Hematopoietic multipotent progenitor cell (in vitro differentiated cells): ENCODE measurements at places on chromosomes 5 and 9. TPM values are rescaled to one million over a fixed set of nuclear protein-coding genes. Genes with fewer than 3 reads are reported as not detected.

DNA sequence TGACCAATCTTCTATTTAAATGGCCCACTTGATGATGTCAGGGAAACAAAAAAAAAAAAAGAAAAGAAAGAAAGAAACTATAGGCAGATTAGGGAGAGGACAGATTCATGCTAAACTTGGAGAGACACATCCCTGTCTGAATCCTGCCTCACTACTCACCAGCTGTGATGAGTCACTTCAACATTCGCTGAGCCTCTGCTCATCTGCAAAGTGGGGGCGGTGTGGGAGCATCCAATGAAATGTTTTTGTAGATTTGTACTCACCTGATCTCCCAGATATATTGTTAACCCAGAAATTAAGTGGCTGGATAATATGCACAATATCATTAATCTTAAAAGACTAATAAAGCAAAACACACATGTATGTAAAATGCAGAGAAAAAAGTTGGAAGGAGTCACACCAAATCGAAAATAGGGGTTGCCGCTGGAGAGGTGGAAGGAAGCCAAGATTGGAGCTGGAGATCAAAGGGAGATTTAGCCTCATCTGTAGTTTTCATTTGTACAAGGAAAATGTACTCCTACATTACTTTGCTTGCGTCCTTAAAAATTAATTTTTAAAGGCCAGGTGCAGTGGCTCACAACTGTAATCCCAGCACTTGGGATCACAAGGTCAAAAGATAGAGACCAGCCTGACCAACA, 17.0 kb upstream of the ERGIC1 start:
- DNase-seq = no peak

GRCh38 chr5:157354800-157355199, 88.9 kb downstream of the CYFIP2 start:
- no peak for DNase-seq

DNA sequence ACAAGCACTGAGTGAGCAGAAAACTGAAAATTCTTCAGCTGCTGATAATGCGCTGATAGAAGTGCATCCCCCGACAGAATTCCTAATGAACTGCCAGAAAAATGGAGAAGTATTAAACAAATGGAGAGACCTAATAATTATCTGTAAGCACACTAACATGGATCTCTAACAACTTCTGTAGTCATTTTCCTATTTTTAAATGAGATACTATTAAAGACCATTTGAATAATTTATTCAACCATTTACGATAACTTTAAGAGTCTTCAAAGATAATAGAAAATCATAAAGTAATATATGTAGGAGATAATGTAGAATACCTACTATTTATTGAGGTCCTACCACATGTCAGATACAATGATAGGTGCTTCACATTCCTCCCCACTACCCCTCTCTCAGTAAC, 72.9 kb downstream of the EFNA5 start:
- no peak for DNase-seq

DNA sequence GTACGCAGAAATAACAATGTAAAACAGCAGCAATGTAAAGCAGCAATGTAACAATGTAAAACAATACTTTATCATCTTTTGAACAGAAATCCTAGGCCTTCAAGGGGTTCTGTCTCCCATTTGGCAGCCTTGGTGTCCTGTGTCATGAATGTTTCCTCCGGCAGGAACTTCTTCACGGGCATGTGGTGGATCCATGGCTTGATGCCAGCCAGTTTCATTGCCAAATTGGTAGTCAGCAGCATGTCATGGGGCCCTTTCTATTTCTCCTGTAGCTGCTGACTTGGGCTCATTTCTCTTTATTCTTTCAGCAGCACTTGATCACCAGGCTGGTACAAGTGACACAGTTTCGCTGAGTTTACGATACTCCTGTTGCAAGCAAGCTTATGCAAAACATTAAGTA, 275.3 kb downstream of the HTR1A start:
- DNase-seq = no peak

GRCh38 chr5:153372425-153373129, 117.9 kb upstream of the GRIA1 start:
- no peak for DNase-seq

- DNase-seq = no peak
These were observed 15.7 kb downstream of the UNC13B start for GRCh38 chr9:35177520-35177919.

DNA sequence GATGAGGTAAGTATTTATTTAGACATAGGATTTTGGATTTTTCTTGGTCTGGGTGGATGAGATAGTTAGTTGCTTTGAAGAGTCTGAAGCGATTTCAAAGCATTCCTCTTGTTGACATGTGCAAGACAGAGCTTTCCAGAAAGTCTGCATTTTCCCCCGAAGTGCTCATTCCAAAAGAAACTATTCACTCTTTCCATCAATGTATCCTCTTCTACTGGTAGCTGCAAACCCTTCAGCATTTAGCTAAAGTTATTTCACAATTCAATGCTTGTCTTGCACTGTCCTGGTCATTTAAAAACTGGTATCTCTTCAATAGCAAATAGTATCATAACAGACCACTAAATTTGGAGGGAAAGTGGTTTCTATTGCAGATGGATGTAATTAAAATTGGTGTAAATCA, 13.0 kb downstream of the NREP start:
- no peak for DNase-seq

DNA sequence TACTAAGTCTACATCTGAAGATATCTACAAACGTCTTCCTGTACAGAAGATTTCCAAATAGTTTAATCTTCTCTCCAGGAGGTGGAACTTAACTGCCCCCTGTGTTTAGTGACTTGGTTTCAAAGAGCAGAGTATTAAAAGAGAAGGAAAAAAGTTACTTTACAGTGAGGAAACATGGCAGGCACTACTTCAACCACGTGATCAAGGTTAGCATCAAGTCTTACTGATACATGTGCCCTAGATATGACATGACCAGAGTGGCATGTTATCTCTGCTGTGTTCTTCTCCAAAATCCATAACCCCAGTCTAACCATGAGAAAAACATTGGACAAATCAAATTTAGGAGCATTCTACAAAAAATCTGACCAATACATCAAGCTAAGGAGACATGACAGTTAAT, 125.8 kb downstream of the ADAMTS12 start:
- DNase-seq = no peak

- DNase-seq = no peak
These were observed 27.0 kb upstream of the COL15A1 start for GRCh38 chr9:98916660-98917059.

- no peak for DNase-seq
These were observed 290.4 kb upstream of the PDE4D start for GRCh38 chr5:60183881-60184280.

DNA sequence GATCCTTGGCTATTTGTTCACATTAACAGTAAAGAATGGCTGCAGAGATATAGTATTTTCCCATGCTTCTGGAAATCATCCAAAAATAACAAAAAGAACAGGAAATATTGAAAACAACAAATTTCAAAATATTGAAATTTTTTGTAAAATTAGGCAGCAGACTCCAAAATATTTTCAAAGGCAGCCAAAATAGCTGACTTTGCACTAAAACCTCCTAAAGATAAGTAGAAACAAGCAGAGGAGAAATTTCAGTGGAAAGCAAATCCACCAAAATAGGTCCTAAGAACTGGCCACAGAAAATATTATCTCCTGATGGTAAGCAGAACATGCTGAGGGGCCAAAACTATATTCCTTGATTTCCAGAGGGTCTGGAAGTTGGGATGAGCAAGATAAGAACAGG, 456.3 kb upstream of the DMAC1 start:
- DNase-seq = no peak

DNA sequence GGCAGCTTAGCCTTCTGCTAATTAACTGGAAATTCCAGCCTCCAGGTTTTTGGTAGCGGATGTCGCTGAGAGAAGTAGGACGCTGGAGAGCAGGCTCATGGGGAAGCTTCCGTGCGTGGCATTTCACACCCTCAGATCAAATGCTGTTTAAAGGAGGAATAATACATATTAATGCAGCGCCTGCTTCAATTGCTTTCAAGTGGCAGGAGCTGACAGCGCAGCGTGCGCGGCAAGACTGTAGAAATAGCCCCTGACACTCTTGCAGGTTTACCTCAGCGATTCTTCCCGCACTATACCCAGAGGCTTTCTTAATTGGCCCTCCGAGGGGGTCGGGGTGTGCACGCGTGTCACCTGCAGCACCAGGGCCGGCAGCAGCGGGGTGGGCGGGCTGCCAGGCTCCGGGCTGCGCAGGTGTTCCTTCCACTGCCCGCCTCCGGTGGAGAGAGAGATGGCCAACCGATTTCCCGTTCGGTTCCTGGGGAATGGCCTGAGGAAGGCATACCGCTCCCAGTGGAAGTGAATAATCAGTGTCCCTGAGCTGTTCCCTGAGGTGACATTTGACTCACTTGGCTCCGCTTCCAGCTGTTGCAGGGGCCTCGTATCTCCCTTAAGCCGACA, 427.9 kb downstream of the KCTD16 start:
- DNase-seq = no peak

- DNase-seq = no peak
These were observed 15.1 kb downstream of the CFAP77 start for GRCh38 chr9:132424857-132425674.

DNA sequence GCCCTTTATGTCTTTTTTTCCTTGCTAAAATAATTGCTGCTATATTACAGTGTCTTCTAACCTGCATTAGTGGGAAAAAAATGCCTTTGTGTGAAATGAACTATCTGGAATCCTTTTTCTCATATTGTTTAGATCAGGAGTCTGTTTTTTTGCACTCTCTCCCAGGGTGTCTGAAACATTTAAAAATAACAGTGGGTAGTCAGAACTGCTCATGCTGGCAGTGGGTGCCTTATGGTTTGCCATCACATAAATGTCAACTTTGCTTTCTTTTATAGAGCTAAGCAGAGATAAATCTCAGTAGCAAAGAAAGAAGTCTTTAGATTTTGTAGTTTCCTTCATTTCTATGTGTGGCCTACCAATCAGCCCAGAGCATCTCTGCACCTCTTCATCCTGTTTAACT, 347.8 kb upstream of the RGMB start:
- DNase-seq = no peak

The HACD4 gene
- total RNA-seq = 18.9 TPM

GRCh38 chr9:129193655-129194054, 15.6 kb upstream of the IER5L start:
- no peak for DNase-seq

DNA sequence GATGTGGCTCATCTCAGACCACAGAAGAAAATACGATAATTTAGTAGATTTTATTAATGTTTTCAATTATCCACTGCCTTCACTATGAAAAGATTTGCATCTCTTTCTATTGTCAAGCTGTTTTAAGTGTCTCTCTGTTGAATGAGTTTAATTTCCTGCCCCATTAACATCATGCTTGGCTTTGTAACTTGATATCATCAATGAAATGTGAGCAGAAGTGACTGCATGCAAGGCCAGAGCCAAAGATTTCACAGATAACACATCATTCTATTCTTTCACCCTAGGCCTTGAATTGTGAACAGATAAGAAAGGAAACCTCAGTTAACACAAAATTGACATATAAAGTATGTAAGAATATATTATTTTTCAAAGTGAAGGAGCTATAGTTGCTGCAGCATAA, 986.4 kb upstream of the CDH18 start:
- DNase-seq = no peak

- no peak for DNase-seq
These were observed 29.3 kb downstream of the DAB2 start for GRCh38 chr5:39395521-39395920.

DNA sequence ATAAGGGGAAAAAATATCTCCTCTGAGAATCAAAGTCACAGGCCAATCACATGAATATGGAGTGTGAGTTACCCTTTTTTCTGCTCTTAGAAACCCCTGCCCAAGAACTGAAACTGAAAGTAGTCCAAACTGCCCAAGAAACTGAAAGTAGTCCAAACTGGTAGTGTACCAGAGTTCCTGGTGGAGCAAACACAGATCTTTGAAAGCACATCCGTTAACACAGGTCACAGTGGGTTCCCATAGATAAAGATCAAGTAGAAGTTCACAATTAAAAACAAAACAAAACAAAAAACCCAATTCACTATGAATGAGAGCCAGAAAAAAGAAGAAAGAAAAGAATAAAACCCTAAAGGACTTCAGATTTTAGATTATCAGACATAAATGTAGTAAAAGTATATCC, 332.4 kb upstream of the EFNA5 start:
- peak; percentile 75 for DNase-seq

DNA sequence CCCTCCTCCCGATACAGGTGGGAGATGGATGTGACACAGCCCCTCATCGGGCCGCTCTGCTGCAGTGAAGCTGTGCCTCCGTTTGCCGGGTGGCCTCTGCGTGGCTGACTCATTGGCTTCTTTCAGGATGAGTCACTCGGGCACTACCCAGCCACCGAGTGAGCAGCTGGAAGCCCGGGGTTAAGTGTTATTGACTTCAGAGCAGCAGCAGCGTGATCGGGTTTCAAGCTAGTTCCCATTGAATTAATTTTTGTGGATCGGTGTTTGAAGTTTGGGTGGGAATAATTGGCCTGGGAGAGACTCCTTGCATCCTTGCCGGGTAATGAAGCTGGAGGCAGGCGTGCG, 266.4 kb upstream of the IRX4 start:
- no peak for DNase-seq

- DNase-seq = no peak
These were observed 323.7 kb upstream of the RPS23 start for GRCh38 chr5:82601861-82602260.

DNA sequence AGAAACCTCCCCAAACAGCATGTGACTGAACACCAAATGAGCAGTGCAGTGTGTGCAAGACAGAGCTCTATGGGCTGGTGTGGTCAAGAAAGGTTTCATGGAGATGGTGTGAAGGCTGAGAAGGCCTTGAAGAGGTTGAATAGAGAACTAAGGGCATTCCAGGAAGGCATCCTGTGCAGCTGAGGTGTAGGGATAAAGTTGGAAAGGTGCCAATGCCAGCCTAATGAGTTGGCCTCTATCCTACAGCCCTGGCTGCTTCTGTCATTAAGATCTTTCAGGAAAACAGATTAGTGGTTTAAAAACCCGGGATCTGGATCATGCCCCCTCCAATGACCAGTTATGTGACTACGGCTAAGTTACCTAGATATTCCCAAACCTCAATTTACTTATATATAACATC, 4.0 kb downstream of the HDAC3 start:
- no peak for DNase-seq

DNA sequence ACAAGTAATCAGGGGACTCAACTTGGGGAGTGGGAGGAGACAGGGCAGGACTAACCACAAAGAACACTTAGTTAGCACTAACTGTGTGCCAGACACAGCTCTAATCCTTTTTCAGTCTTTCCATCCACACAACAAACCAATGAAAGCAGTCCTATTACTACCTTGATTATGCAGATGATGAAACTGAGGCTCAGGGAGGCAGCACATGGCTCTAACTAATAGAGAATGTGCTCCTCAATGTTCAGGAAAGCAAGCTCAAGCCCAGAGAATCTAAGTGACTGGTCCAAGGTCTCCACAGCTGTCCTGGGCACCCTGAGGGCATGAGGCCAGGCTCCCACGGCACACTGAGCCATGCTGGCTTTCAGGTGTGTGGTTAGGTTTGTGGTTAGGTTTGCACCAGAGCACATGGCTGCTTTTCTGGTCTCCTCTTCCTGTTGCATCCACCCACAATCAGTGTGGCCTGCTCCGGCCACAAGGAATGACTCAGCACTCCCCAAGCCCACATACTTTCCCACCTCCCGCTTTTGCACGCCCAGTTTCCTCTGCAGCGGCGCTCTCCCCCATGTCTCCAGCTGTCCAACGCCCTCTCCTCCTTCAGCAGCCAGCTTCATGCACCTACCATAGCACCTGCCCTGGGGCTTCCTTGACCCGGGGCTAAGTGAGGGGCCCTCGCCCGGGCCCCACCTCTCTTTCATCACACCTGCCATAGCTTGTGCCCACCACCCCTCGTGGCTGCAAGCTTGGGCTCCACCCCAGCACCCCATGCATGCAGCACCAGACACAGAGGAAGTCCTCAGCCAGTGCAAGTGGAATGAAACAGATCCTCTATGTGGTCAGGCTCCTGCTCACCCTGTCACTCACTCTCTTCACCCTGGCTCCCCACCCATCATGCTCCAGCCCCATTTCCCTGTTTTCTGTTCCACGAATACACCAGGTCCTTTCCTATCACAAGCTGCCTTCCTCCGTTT, 133.1 kb downstream of the GABBR2 start:
- DNase-seq = peak; percentile 84
